ENCODE measurements at places on chromosomes 1 and 21. TPM values are rescaled to one million over a fixed set of nuclear protein-coding genes. Genes with fewer than 3 reads are reported as not detected.

DNA sequence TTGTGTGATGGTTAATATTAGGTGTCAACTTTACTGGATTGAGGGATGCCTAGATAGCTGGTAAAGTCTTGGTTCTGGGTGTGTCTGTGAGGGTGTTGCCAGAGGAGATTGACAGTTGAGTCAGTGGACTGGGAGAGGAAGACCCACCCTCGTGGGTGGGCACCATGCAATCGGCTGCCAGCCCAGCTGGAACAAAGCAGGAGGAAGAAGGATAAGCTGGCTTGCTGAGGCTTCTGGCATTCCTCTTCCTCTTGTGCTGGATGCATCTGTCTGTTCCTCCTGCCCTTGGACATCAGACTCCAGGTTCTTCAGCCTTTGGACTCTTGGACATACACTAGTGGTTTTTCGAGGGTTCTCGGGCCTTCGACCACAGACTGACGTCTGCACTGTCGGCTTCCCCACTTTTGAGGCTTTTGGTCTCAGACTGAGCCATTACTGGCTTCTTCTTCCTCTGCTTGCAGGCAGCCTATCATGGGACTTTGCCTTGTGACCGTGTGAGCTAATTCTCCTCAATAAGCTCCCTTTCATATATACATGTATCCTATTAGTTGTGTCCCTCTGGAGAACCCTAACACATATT, 184.3 kb upstream of the LMO4 start:
- no peak overlapping the region for H3K27ac ChIP-seq
- H3K4me3 ChIP-seq: no peak overlapping the region
- no peaks in the 10 kb centered on the region for H3K4me1 ChIP-seq
- no peaks in the 10 kb centered on the region for H3K27me3 ChIP-seq
- no peak for DNase-seq

The CCDC30 gene
- 21.4 TPM for total RNA-seq

GRCh38 chr1:80059940-80060339, 1053.4 kb upstream of the ADGRL4 start:
- H3K4me3 ChIP-seq: no peak overlapping the region
- no peaks in the 10 kb centered on the region for H3K36me3 ChIP-seq
- no peaks in the 10 kb centered on the region for H3K27me3 ChIP-seq
- no peak for DNase-seq
- no peak overlapping the region for H3K27ac ChIP-seq
- H3K4me1 ChIP-seq: no peaks in the 10 kb centered on the region

DNA sequence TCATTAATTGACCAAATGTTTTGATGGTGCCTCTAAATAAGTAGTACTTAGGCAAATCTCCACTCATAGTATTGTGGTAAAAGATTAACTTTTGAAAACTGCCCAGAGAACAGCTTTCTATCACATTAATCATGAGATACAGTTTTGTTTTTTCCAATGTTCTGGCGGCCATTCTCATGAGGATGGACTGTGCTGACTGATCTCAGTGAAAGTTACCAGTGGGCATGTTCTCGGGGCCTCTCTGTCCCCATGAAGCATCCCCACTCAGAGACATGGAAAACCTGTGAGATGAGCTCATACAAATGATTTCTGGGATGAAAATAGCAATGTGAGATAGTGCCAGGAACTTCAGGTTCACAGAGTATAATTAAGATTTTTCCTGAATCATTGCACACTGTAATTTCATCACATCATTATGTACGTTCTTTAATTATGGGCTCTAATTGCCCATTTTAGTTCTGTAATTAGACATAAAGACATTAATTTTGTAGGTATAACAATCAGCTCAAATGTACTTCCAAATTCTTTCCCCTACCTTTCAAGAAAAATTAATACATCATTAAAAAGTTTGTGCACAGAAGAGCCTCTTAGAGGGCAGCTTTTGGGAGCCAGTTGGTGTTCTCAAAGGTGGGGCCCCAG, 40.5 kb downstream of the DDR2 start:
- no peak overlapping the region for H3K4me3 ChIP-seq
- no peaks in the 10 kb centered on the region for H3K36me3 ChIP-seq
- H3K27ac ChIP-seq: no peak overlapping the region
- DNase-seq: no peak

- no peaks in the 10 kb centered on the region for H3K36me3 ChIP-seq
- no peak overlapping the region for H3K4me3 ChIP-seq
- DNase-seq: no peak
- no peaks in the 10 kb centered on the region for H3K27me3 ChIP-seq
- peaks cover 7% of the 10 kb centered on the region for H3K4me1 ChIP-seq
These were observed 40.2 kb downstream of the TOMM20 start for GRCh38 chr1:235088430-235088829.

- H3K36me3 ChIP-seq: peaks cover 19% of the 10 kb centered on the region
- H3K4me1 ChIP-seq: peaks cover 16% of the 10 kb centered on the region
- H3K27me3 ChIP-seq: no peaks in the 10 kb centered on the region
- no peak for DNase-seq
- H3K4me3 ChIP-seq: no peak overlapping the region
- no peak overlapping the region for H3K27ac ChIP-seq
These were observed 15.1 kb downstream of the KIAA1614 start for GRCh38 chr1:180927841-180928240.

DNA sequence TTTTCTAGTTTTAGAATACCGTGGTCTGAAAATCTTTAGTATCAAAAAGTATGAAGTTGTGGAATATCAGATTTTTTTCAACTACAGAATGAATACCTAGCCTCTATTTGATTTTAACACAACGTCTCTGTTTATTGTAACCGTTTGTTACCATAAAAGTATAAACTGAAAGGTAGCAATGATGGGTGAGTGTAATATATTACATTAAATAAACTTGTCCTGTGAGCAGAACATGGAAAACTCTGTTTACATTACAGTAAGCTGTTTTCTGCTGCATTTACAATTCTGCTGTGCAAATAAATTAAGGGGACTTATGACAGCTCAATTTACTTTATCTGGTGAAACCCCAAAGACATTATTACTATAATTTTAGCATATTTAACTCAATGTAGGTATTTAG, 62.5 kb downstream of the CHRM3 start:
- no peak for DNase-seq
- H3K4me3 ChIP-seq: no peak overlapping the region
- H3K36me3 ChIP-seq: no peaks in the 10 kb centered on the region
- H3K27me3 ChIP-seq: no peaks in the 10 kb centered on the region
- H3K4me1 ChIP-seq: no peaks in the 10 kb centered on the region
- no peak overlapping the region for H3K27ac ChIP-seq

GRCh38 chr1:101592845-101593244, 356.0 kb downstream of the S1PR1 start:
- H3K4me3 ChIP-seq: no peak overlapping the region
- no peaks in the 10 kb centered on the region for H3K36me3 ChIP-seq
- no peaks in the 10 kb centered on the region for H3K27me3 ChIP-seq
- peaks cover 9% of the 10 kb centered on the region for H3K4me1 ChIP-seq
- no peak overlapping the region for H3K27ac ChIP-seq

GRCh38 chr1:225855503-225856300, 26.5 kb downstream of the TMEM63A start:
- H3K27me3 ChIP-seq: no peaks in the 10 kb centered on the region
- no peak for DNase-seq
- no peak overlapping the region for H3K27ac ChIP-seq
- H3K4me1 ChIP-seq: no peaks in the 10 kb centered on the region
- peaks cover 33% of the 10 kb centered on the region for H3K36me3 ChIP-seq
- no peak overlapping the region for H3K4me3 ChIP-seq

DNA sequence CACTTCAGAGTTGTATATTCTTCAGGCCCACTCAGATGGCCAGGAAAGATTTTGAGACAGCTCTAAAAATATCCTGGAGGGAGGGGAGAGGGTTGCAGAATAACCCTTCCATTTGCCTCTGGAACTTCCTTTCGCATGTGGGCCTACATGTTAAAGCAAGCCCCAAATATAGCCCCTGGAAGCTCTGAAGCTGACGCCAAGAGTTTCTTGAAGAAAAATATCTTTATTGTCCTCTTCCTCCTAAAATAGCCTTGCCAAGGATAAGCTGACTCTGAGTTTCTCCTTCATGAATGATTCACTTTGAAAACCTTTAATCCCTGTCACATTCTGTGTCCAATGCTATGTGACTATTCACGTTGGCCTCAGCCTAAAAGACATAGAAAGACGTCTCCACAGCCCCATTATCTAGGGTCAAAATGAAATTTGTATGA, 6.4 kb downstream of the C1orf116 start:
- H3K4me3 ChIP-seq: no peak overlapping the region
- no peaks in the 10 kb centered on the region for H3K36me3 ChIP-seq
- H3K27ac ChIP-seq: peak overlapping the region; percentile 78
- H3K27me3 ChIP-seq: no peaks in the 10 kb centered on the region

DNA sequence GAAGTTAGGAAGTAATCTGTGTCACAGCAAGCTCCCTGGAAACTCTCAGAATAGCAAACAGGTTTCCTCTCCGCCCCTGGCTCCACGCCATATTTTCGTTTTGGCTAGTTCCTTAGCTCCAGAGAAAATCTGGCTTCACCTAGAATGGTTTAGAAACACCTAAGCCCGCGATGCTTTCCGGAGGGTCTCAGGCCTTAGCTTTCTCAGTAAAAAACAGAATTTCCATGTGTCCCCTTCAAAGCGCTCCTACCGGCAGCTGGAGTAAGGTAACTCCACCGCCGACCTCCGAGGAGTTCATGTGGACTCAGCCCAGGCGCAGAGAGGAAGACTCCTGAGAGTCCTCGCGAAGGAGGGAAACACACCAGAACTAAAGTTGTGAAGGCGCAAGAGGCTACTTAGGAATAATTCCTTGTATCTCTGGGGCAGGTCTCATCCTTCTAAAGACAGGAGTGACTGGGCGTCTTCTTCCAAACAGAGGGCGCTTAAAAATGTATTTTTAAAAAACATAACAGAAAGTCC, 406 bp downstream of the KIAA0040 start:
- H3K4me1 ChIP-seq: peaks cover 4% of the 10 kb centered on the region
- H3K27ac ChIP-seq: peak overlapping the region; percentile 98
- no peaks in the 10 kb centered on the region for H3K36me3 ChIP-seq
- peak overlapping the region; percentile 66 for H3K4me3 ChIP-seq
- DNase-seq: peak; percentile 75
- H3K27me3 ChIP-seq: no peaks in the 10 kb centered on the region

- H3K4me1 ChIP-seq: peaks cover 4% of the 10 kb centered on the region
- H3K27me3 ChIP-seq: no peaks in the 10 kb centered on the region
- DNase-seq: peak; percentile 78
- no peaks in the 10 kb centered on the region for H3K36me3 ChIP-seq
- H3K4me3 ChIP-seq: no peak overlapping the region
These were observed 5.3 kb upstream of the SLC6A9 start for GRCh38 chr1:44036409-44037139.

DNA sequence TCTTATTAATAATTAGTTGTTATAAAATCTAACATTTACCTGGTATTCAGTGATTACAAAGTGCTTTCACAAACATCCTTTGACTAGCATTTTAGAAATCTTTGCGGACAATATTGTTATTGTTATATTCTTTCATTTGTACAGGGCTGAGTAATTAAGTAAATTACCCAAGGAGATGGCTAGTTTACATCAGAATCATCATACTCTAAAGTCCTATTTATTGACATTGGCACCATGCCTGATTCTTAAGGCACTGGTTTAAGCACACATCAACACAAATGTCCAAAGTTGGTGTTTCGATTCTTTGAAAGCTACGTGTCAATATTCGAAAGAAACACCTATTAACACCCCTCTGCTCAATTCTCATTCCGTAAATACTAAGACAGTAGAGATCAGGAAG, 424.6 kb upstream of the CHRM3 start:
- DNase-seq: no peak
- no peak overlapping the region for H3K27ac ChIP-seq
- H3K4me1 ChIP-seq: no peaks in the 10 kb centered on the region
- no peaks in the 10 kb centered on the region for H3K27me3 ChIP-seq

- peak overlapping the region; percentile 99 for H3K27ac ChIP-seq
- no peak for DNase-seq
- peaks cover 17% of the 10 kb centered on the region for H3K36me3 ChIP-seq
- H3K27me3 ChIP-seq: no peaks in the 10 kb centered on the region
- peaks cover 10% of the 10 kb centered on the region for H3K4me1 ChIP-seq
- H3K4me3 ChIP-seq: peak overlapping the region; percentile 86
These were observed 642 bp downstream of the RSRP1 start for GRCh38 chr1:25246600-25247023.

GRCh38 chr1:200217703-200218102, 190.2 kb downstream of the NR5A2 start:
- no peak overlapping the region for H3K27ac ChIP-seq
- H3K36me3 ChIP-seq: no peaks in the 10 kb centered on the region
- H3K4me1 ChIP-seq: no peaks in the 10 kb centered on the region
- no peak overlapping the region for H3K4me3 ChIP-seq

The SPRR2F gene
- total RNA-seq: not detected

- DNase-seq: no peak
- no peak overlapping the region for H3K27ac ChIP-seq
- no peak overlapping the region for H3K4me3 ChIP-seq
- no peaks in the 10 kb centered on the region for H3K27me3 ChIP-seq
- H3K36me3 ChIP-seq: no peaks in the 10 kb centered on the region
These were observed 127.2 kb downstream of the CACHD1 start for GRCh38 chr1:64597113-64597512.

GRCh38 chr1:15455522-15455921, 1.0 kb upstream of the CELA2A start:
- no peaks in the 10 kb centered on the region for H3K4me1 ChIP-seq
- H3K27me3 ChIP-seq: no peaks in the 10 kb centered on the region
- H3K4me3 ChIP-seq: no peak overlapping the region

- H3K4me1 ChIP-seq: no peaks in the 10 kb centered on the region
- no peak for DNase-seq
- no peaks in the 10 kb centered on the region for H3K27me3 ChIP-seq
- no peak overlapping the region for H3K27ac ChIP-seq
- H3K36me3 ChIP-seq: no peaks in the 10 kb centered on the region
These were observed 587.0 kb downstream of the NPHP4 start for GRCh38 chr1:5405263-5405662.

The SMG5 gene
- total RNA-seq: 68.4 TPM

DNA sequence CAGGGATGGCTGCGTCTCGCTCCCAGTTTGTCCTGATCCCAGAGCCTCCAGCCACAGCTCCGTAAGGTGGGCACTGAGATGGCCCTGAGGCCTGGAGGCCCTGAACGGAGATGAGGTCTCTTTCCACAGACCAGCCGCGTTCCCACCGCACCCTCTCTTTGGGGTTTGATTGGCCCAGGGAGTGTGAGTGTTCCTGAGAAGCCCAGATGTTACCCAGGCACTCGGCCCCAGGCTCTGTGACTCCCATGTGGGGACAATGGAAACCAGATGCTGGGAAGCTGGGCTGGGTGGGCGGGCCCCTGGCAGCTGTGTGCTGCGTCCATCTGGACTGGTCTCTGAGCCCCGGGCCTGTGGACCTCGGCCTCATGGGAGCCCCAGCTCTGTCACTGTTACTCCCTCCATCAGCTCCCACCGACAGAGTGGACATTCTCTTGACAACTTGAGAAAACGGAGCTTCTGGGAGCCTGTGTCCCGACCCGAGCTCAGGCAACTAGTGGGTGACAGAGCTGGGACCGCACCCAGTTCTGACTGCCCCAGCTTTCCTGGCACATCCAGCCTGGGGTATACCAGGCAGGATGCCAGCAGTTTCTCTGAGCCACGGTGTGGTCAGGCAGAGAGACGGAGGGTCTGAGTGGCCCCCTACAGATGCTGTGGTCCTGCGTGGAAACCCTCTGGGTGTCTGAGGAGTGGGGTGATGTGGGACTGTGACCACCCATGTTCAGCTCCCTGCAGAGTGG, 9.8 kb upstream of the COL6A1 start:
- H3K4me1 ChIP-seq: peaks cover 2% of the 10 kb centered on the region
- peak overlapping the region; percentile 83 for H3K27ac ChIP-seq
- H3K27me3 ChIP-seq: no peaks in the 10 kb centered on the region
- H3K36me3 ChIP-seq: no peaks in the 10 kb centered on the region
